T-helper 9 cell (primary cell): ENCODE measurements at places on chromosomes 7 and 10.

GRCh38 chr7:73960548-73960947, 67.4 kb upstream of the ELN start:
- DNase-seq: no peak

DNA sequence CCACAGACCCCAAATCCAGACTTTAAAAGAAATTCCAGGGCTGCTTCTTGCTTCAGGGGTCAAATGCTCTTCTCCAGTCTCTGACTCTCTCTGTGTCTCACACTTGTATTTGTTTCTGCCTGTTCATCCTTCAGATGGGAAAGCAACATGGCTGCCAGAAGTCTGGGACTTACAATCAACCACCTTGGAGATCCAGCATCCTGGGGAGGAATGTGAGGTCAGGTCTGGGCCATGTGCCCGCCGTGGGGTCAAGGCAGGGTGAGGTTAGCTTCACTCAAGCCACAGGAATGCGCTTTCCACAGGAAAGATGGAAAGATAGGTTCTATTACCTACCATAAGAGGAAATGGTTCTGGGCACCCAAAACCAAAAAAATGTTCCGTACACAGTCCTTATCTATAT, 34.3 kb upstream of the NPVF start:
- DNase-seq: no peak

GRCh38 chr7:69860941-69861622, 262.8 kb downstream of the AUTS2 start:
- no peak for DNase-seq

DNA sequence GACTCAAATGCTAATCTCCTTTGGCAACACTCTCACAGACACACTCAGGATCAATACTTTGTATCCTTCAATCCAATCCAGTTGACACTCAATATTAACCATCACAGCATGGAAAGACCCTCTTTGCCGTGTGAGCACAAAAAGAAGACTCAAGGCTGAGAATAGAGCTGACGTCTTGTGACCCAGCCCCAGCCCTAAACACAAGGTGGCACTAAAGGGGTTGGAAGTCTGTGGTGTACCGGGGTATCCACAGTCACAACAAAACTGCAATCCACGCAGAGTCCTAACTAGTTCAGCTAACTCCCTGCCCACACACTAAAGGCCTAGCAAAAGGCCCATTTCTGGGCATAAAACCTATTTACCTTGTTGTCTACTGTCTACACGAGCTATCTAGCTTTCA, 200.1 kb downstream of the ACTR3B start:
- no peak for DNase-seq

DNA sequence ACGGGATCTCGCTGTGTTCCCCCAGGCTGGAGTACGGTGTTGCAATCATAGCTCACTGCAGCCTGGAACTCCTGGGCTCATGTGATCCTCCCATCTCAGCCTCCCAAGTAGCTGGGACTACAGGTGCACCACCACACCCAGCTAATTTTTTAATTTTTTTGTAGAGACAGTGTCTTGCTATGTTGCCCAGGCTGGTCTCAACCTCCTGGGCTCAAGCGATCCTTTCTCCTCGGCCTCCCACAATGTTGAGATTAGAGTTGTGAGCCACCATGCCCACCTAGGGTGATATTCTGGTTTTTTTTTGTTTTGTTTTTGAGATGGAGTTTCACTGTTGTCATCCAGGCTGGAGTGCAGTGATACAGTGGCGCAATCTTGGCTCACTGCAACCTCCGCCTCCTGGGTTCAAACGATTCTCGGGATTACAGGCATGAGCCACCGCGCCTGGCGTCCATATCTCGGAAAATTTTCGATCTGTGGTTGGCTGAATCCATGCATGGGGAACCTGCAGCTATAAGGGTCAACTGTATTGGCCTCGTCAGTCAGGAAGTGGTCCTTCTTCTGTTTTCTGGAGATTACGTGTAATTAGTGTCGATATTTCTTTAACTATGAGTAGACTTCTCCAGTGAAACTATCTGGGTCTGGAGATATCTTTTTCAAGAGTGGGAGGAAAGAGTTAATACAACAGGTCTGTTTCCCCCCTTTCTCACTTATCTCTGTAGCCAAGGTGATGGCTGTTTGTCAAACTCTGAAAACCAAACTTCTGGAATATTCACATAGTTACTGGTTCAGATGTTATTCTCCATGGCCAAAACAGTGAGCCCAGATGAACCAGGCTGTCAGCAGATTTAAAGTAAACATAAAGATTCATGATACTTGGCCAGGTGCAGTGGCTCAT, 21.0 kb upstream of the FIS1 start:
- no peak for DNase-seq

DNA sequence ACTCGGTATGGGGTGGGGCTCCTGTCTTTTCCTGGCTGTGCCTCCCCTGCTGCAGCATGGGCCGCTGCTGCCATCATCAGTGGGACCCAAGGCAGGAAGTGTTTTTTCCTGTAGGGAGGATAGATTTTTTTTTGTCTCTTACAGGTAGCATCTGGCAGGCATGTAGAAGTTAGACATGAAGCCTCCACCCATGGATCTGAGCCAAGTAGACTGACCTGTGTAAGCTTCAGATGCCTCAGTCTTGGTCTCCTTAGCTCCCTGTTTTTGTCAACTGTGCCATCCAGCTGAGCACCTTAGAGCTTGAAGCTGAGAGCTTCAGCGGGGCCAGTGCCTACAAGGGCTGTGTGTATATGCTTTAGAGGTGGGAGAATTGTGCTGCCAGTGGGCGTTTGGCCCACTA, 93.5 kb downstream of the AUTS2 start:
- no peak for DNase-seq

GRCh38 chr10:15251791-15252380, 83.4 kb upstream of the NMT2 start:
- no peak for DNase-seq

- no peak for DNase-seq
Measured at GRCh38 chr7:157625973-157626742, 289.4 kb downstream of the DNAJB6 start.

DNA sequence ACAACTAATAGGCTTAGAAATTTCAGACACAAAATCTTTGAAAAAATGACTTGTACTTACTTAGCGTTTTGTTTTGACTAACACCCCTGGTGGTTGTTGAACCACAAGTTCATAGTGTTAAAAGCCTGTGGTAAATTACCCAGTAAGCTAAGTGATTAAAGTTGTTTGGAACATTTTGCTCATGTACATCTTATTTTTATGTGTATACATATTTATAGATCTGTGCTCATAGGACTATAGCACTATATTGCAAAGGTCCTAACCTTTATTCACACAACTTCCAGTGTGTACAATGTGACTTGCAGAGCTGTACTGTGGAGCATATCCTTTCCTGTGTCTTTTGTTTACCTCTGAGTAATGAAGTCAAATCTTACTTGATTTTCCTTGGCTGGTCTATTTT, 79.6 kb downstream of the BMPR1A start:
- no peak for DNase-seq

- DNase-seq: no peak
Measured at GRCh38 chr10:116748041-116748440, 5.7 kb upstream of the HSPA12A start.
